ENCODE measurements at places on chromosomes 7 and 10.

GRCh38 chr7:76352193-76352592, 6.6 kb downstream of the YWHAG start:
- no peak for DNase-seq

DNA sequence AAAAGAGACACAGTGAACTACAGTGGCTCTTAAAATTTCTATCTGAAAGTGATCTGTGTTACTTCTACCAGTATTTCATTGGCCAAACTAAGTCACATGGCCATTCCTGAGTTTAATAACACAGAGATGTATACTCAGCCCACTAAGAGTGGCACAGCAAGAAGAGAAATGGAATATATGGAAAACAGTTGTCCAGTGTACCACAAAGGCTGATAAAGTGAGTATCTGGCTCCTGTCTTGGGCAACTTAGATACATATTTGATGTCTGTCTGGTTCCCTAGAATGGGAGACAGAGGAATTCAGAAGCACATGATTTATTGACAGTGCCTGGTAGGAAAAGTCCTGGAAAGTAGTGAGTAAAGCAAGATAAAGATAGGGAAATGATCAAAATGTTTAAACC, 10.1 kb upstream of the PON1 start:
- DNase-seq: no peak

DNA sequence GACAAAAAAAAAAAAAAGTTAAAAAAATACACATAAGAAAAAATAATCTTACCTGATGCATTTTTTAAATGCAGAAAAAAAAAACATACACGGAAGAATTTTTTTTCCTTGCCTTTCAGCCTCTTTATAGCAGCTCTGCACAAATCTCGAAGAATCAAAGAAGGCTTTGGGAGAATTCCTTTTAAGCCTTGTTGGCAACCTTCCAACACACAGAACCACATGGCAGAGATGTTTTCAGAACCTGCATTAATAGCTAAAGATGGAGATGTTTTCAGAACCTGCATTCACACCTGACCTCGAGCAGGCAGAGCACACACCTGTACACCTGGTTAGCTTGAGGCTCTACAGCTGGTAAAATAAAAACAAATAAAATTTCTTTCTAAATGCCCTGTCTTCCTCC, 65.6 kb downstream of the DOCK4 start:
- DNase-seq: no peak

DNA sequence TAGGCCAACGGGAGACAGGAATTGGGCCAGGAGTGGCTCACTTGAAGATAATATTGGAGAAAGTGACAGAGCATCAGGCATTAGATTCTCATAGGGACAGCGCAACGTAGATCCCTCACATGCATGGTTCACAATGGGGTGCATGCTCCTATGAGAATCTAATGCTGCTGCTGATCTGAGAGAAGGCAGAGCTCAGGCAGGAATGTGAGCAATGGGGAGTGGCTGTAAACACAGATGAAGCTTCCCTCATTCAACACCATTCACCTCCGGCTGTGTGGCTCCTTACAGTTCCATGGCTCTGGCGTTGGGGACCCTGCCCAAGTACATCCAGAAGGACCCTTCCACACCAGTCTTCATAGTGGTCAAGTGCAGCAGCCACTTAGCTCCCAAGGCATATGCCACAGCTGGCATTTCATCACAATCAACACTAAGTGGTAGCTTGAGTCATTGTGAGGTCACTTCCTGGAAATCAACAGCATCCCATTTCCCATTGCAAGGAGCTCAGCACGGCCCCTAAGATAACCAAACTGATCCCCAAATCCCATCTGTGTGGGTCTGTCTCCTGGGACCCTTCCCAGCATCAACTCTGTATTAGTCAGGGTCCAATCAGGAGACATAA, 174.5 kb downstream of the TPST1 start:
- DNase-seq: no peak

- no peak for DNase-seq
Measured at GRCh38 chr10:3527869-3528268, 257.1 kb downstream of the KLF6 start.

GRCh38 chr10:103232131-103232673, 13.5 kb upstream of the RPEL1 start:
- no peak for DNase-seq

GRCh38 chr10:86262688-86263181, 103.9 kb downstream of the GRID1 start:
- DNase-seq: no peak

DNA sequence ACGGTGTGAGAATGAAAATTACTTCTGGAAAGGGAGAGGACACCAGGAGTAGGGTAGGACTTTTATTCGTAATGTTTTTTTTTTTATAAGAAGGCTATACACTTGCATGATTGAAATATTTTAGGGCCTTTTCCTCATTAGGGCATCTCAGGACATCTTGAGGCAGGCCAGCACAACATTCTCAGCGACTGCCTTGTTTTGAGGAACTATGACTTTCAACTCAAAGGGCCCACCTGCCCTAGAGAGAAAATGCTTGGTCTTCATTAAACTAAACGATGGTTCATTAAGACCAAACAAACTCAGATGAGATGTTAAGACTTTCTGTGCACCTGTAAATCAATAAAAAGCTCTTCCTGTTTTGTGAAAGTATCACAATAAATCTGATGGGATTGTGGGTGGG, 11.3 kb downstream of the NOD1 start:
- no peak for DNase-seq

GRCh38 chr10:57992321-57993077, 275.2 kb downstream of the IPMK start:
- DNase-seq: peak; percentile 52

GRCh38 chr10:20811131-20811530, 86.0 kb downstream of the NEBL start:
- DNase-seq: no peak

- no peak for DNase-seq
Measured at GRCh38 chr7:1968397-1969111, 264.2 kb downstream of the MAD1L1 start.

- DNase-seq: no peak
Measured at GRCh38 chr7:7002418-7003062, 176.5 kb upstream of the CCZ1B start.

GRCh38 chr7:98730326-98730725, 113.2 kb downstream of the NPTX2 start:
- DNase-seq: no peak

DNA sequence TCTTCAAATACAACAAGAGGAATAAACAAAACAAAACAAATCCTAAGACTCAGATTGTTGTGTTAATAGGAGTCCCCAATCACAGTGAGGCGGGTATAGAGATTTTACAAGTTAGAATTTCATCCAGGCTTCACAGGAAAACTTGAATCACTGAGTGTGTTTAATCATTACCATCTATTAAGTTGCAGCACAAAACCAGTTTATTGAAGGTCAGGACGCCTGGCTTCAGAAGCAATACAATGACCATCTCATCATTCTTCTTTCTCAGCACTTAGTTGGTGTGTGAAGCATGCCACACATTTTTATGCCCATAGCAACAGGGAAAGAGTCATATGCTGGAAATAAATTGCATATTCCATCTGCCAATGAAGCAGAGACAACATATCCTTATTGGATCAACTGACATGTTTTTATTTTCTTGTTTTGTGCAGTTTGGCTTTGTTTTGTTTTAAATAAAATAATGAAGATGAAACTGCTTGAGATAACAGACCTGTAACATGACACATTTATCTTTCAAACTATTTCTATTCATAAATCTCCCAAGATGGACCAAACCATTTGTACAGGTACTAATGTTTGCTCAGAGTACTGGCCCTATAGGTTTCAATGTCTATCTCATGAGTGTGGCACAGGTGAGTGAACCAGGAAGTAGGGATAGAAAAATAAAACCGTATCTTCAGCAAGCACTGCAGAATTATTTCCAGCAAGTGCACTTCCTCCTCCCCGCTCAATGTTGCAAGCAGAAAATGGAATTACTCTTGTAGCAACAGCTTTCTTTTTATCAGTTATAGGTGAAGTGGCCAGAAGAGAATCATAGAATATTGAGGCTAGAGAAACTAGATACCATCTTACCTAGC, 40.4 kb downstream of the TAC1 start:
- DNase-seq: no peak

- no peak for DNase-seq
Measured at GRCh38 chr10:78341953-78342614, 308.4 kb downstream of the RPS24 start.

- no peak for DNase-seq
Measured at GRCh38 chr10:116694927-116695268, 47.5 kb downstream of the HSPA12A start.

- DNase-seq: no peak
Measured at GRCh38 chr10:62482581-62482980, 108.4 kb downstream of the ZNF365 start.

DNA sequence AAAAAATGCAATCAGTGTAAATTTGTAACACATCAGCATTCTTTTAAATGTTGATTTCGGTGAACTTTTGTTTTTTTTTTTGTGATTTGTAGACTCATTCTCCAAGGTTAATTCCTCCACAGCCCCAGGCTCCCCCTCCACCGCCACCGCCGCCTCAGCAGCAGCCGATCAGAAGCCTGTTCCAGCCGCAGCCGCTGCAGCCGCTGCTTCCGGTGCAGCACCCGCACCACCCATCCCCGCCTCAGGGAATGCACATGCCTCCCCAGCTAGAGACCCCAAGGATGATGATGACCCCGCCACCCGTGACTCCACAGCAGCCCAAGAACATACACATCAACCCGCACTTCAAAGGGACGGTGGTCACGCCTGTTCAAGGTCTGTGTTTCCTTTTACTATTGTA, 66.6 kb downstream of the RBM33 start:
- DNase-seq: no peak

- no peak for DNase-seq
Measured at GRCh38 chr7:1007901-1008300, 24.9 kb downstream of the CYP2W1 start.

DNA sequence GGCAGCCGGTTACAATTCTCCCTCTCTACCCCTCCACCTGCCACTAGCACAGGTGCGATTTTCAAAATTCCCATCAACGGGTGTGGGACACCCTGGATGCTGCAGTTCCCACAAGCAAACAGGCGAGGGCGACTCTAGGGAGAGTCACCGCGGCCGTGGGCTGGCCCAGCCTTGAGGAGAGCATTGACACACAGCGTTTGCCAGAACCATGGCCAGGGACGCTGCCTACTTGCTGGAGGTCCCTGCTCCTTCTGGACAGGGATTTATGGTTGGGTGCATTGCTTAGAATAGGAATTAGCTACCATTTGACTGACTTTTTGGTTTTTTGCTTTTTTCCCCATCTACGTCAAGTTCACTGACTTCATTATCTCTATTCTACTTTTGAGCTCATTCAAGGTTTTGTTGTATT, 19.0 kb upstream of the CLDN4 start:
- no peak for DNase-seq

GRCh38 chr10:50577681-50578350, 45.9 kb downstream of the SGMS1 start:
- DNase-seq: no peak

DNA sequence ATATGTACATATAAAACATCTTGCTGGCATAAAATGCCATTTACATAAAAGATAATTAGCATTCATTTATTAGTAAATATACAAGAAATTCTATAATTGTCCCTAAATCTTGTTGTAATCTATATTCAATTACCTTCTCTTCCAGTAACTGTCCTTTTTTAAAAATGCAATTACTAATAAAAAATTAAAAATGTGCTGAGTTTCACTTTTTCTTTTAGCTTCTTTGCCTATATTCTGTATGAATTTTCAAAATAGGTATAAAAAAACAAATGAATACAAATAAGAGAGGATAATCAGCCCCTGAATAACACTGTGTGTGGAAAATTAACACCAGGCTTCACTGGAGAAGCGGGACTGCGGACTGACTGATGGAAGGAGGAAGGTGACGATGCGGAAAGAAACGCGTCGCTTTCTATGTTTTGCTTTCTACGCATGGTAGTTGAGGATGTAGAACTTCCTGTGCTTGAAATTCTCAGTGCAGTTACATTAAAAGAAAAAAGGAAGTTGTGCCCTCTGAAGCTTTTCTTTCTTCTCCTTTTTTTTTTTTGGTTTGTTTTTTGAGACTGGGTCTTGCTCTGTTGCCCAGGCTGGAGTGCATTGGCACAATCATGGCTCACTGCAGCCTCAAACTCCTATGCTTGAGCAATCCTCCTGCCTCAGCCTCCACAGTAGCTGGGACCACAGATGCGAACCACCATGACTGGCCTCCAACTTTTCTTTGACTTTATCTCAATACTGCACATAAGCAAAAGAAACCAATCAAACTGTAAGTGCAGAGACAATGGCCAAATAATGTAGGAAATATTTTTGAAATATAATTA, 7.4 kb upstream of the ZMYND11 start:
- no peak for DNase-seq

DNA sequence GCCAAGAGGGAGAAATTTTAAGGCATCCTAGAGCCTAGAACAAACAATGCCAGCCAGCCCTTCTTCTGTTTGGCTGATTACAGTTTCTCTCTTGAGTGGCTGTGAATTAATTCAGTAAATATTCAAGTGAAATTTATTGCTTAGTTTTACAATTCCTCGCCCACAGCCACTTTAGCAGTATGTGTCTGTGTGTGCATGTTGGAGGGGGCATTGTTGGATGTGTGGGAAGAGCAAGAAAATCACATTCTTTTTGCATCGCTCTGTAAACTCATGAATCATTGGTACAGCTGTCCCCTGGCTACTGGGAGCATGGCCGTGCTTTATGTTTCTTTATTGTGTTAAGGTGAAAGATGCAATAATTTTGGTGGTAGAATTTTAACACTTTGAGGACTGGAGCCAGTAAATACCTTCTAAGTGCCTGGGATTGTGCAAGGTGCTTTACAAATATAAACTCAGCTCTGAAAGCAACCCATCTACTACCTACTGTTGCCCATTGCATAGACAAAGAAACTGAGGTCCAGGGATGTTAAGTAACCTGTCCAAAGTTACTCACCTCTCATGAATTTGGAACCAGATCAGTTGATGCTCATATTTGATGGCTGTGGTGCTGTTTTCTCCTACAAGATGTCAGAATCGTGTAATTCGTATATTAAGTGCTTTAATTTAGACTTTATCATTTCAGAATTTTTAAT, 89.9 kb upstream of the BTBD16 start:
- peak; percentile 26 for DNase-seq

- DNase-seq: no peak
Measured at GRCh38 chr7:96228760-96229159, 93.1 kb downstream of the SLC25A13 start.

- DNase-seq: no peak
Measured at GRCh38 chr10:123249894-123250293, 95.7 kb downstream of the BUB3 start.

GRCh38 chr10:130234171-130234965, 98.2 kb downstream of the GLRX3 start:
- no peak for DNase-seq

DNA sequence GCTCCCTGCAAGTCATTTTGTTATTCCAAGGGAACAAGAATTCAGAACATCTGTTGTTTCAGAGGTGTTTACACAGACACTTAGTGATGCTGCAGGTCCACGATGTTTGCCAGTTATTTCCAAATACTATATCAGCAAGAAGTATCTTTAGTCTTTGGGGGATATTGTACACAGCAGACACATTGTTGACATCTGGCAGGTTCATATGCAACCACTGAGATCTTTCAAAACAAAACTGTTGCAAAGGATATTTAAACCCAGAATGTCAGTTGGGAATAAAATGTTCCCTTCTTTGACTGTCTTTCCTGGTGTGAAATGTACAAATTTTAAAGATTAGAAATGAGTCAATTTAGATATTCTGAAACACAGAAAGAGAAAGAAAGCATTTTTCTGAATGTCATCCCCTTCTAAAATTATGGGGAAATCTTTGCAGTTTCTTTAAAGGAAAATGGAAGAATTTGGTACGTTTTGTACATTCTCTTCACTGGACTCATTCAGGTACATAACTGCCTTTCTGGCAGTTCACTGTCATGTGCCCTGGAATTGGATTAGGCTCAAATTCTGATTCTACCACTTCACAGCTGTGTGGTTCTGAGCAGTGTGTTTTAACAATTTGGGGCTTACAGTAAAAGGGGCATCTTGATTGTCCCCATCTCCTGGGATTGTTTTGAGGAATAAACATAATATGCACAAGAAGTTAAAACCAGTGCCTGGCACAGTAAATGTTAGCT, 40.3 kb upstream of the CELF2 start:
- DNase-seq: no peak

Data from RWPE1 (cell line).